ENCODE measurements at places on chromosomes 13 and 19. TPM values are rescaled to one million over a fixed set of nuclear protein-coding genes. Genes with fewer than 3 reads are reported as not detected.

- peaks cover 3% of the 10 kb centered on the region for H3K4me1 ChIP-seq
- H3K27ac ChIP-seq, result no peak overlapping the region
- H3K36me3 ChIP-seq, result no peaks in the 10 kb centered on the region
- DNase-seq, result no peak
These were observed 5.6 kb upstream of the FOSB start for GRCh38 chr19:45462174-45462573.

DNA sequence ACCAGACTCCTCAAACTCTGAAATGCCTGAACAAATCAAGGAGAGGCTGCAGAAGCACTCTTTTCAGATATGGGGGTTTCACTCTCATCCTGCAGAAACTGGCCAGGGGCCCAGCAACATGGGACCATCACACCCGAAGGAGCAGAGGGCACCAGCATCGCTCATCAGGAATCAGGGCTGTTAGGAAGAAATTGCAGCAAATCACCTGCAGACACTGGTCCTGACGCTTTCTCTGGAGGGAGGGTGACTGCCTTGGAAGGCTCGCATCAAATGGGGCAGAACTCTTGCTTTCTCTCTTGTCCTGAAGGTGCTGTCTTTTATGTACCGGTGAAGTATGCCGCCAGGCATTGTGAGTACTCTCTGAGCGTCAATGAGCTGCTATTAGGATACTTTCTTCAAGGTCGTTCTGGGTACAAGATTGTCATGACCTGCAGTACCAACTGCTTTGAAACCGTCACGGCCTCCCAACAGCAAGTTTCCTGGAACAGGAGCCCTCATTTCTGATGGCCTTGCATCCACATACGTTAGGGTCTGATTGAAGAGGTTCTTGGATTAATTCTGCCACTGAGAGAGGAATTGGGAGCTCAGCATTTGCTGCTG lies 155.7 kb upstream of the SOX1 start:
- DNase-seq, result no peak
- H3K36me3 ChIP-seq, result no peaks in the 10 kb centered on the region
- H3K4me1 ChIP-seq, result no peaks in the 10 kb centered on the region

GRCh38 chr19:29201855-29202254 lies 11.1 kb downstream of the UQCRFS1 start:
- no peak overlapping the region for H3K4me3 ChIP-seq
- no peak for DNase-seq
- no peaks in the 10 kb centered on the region for H3K27me3 ChIP-seq
- H3K4me1 ChIP-seq, result peaks cover 16% of the 10 kb centered on the region

DNA sequence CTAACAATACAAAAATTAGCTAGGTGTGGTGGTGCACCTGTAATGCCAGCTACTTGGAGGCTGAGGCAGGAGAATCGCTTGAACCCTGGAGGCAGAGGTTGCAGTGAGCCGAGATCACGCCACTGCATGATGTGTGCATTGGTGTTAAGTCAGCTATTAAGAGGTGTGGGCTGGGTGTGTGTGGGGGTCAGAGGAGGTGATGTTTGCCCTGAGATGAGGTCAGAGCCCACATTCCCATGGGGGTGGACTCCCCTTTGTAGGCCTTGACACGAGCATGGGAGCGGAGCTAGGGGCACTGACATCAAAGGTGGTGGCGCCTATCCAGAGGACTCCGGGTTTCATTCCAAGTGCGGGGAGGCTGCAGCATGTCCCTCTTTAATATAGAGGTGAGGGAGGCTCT lies 34.6 kb upstream of the LDLR start:
- no peak for DNase-seq
- H3K4me3 ChIP-seq, result no peak overlapping the region
- H3K27ac ChIP-seq, result no peak overlapping the region

- peaks cover 18% of the 10 kb centered on the region for H3K36me3 ChIP-seq
- no peak for DNase-seq
- H3K27me3 ChIP-seq, result no peaks in the 10 kb centered on the region
- H3K4me3 ChIP-seq, result no peak overlapping the region
- no peak overlapping the region for H3K27ac ChIP-seq
These were observed 13.1 kb upstream of the WTIP start for GRCh38 chr19:34468409-34468808.

GRCh38 chr19:52898101-52898500 lies 666 bp upstream of the ZNF320 start:
- H3K27me3 ChIP-seq, result no peaks in the 10 kb centered on the region
- peak overlapping the region; percentile 78 for H3K4me3 ChIP-seq
- H3K27ac ChIP-seq, result peak overlapping the region; percentile 86

GRCh38 chr19:13803038-13803437 lies 7.8 kb downstream of the ZSWIM4 start:
- H3K36me3 ChIP-seq, result peaks cover 8% of the 10 kb centered on the region
- peaks cover 1% of the 10 kb centered on the region for H3K4me1 ChIP-seq
- no peaks in the 10 kb centered on the region for H3K27me3 ChIP-seq
- no peak for DNase-seq
- H3K27ac ChIP-seq, result no peak overlapping the region

GRCh38 chr13:76596216-76596615 lies 290.0 kb downstream of the KCTD12 start:
- H3K4me3 ChIP-seq, result no peak overlapping the region
- H3K27ac ChIP-seq, result no peak overlapping the region
- no peaks in the 10 kb centered on the region for H3K4me1 ChIP-seq
- H3K27me3 ChIP-seq, result no peaks in the 10 kb centered on the region
- no peak for DNase-seq

GRCh38 chr13:33150662-33151061 lies 134.4 kb downstream of the KL start:
- H3K27me3 ChIP-seq, result no peaks in the 10 kb centered on the region
- H3K36me3 ChIP-seq, result no peaks in the 10 kb centered on the region
- no peak overlapping the region for H3K27ac ChIP-seq
- no peak for DNase-seq
- no peak overlapping the region for H3K4me3 ChIP-seq

DNA sequence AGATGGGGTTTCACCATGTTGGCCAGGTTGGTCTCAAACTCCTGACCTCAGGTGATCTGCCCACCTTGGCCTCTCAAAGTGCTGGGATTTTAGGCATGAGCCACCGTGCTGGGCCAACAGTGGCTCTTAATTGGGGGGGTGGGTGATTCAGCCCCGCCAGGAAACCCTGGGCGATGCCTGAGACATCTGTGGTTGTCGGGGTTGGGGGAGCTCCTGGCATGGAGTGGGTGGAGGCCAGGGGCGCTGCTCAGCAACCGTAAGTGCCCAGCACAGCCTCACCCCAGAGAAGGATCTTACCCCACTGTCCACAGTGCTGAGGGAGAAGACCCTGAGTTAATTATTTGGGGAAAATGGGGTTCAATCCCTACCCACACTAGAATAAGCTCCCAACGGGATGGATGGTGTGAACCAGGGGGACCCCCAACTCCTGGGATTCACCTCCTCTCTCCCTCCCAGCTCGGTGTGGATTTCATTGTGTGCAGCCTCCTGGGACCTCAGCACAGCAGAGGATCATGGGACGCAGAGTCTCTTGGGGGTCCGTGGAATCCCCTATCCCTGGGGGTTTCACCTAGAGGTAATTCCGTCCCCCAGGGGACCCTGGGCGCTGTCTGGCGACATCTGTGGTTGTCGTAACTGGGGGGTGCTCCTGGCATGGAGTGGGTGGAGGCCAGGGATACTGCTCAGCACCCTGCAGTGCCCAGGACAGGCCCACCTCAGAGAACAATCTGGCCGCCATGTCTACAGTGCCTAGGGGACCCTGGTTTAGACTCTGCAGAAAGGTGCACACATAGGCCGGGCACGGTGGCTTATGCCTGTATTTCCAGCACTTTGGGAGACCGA lies 68.9 kb downstream of the GADD45B start:
- no peak overlapping the region for H3K4me3 ChIP-seq
- H3K27ac ChIP-seq, result peak overlapping the region; percentile 90
- peaks cover 63% of the 10 kb centered on the region for H3K4me1 ChIP-seq
- no peak for DNase-seq
- no peaks in the 10 kb centered on the region for H3K36me3 ChIP-seq

DNA sequence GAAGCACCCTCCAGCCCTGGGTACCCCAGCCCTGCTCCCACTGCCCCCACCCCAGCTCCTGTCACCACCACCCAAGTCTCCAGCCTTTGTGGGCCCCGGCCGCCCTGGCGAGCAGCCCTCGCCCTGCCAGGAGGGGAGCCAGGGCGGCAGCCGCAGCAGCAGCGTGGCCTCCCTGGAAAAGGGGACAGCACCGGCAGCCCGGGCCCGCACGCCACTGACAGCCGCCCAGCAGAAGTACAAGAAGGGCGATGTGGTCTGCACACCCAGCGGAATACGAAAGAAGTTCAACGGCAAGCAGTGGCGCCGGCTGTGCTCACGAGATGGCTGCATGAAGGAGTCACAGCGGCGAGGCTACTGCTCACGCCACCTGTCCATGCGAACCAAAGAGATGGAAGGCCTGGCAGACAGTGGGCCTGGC lies 3.9 kb downstream of the CIC start:
- DNase-seq, result peak; percentile 56
- H3K27me3 ChIP-seq, result no peaks in the 10 kb centered on the region
- H3K4me3 ChIP-seq, result no peak overlapping the region
- no peak overlapping the region for H3K27ac ChIP-seq

DNA sequence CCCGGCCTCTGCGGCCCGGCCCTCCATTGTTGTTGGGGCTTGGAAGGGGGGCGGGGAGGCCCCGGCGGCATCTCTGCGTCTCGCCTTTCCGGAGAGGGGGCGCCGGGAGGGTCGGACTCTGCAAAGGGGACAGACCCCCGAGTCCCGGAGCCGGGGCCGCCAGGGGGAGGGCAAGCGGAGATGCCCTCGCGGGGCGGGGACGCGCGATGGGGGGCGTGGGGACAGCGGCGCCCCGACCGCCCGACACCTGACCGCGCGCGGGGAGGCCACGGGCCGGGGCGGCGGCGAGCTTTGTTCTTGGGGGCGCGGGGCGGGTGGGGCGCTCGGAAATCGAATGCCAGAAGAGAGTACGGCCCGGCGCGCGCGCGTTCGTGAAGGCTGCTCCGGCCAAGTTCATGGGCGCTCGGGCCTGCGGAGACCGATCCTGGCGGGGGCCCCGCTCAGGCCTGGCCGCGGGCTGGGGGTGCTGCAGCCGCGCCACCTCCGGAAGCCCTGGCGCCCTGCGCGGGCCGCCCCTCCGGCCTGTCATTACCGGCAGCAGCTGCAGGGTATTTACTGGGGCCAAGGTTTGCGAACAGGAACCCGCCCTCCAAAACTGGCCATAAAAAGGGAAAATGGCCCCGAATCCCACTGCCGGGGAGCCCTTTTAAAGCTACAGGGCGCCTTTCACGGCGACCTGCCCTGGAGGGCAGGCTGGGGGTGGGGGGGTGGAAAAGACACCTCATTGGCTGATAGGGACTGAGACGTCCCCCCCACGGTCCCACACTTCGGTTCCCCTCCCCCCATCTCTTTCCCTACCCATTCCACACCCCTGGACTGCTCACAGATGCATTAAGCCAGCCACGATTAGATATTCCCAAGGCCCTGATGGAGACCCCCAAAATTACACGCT lies 11.1 kb upstream of the NANOS3 start:
- peak; percentile 57 for DNase-seq
- H3K4me1 ChIP-seq, result peaks cover 11% of the 10 kb centered on the region
- H3K27me3 ChIP-seq, result peaks cover 28% of the 10 kb centered on the region
- no peak overlapping the region for H3K27ac ChIP-seq
- H3K36me3 ChIP-seq, result no peaks in the 10 kb centered on the region
- H3K4me3 ChIP-seq, result peak overlapping the region; percentile 72

DNA sequence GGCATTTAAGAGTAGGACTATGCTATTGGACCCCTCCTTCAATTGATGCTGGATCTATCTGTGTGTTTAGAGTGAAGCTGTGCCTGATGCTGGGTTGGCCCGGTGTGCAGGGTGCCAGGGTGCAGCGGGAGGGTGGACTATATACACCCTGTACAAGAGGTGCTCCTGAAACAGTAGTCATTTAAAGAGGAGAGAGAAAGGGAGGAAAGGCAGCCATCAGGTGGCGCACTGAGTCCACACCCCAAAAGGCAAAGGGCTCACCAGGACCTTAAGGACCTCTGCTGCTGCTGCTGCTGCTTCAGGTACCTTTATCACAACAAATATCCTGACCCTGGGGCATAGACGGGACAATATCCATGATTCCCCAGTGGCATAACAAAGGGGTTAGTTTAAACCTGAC lies 39.4 kb downstream of the ZNF136 start:
- H3K36me3 ChIP-seq, result no peaks in the 10 kb centered on the region
- no peaks in the 10 kb centered on the region for H3K4me1 ChIP-seq
- H3K27ac ChIP-seq, result no peak overlapping the region
- no peak for DNase-seq
- no peaks in the 10 kb centered on the region for H3K27me3 ChIP-seq
- H3K4me3 ChIP-seq, result no peak overlapping the region

- H3K36me3 ChIP-seq, result peaks cover 6% of the 10 kb centered on the region
- H3K4me1 ChIP-seq, result peaks cover 30% of the 10 kb centered on the region
- H3K27ac ChIP-seq, result no peak overlapping the region
- DNase-seq, result no peak
- no peak overlapping the region for H3K4me3 ChIP-seq
These were observed 6.0 kb downstream of the PVR start for GRCh38 chr19:44649578-44650145.

DNA sequence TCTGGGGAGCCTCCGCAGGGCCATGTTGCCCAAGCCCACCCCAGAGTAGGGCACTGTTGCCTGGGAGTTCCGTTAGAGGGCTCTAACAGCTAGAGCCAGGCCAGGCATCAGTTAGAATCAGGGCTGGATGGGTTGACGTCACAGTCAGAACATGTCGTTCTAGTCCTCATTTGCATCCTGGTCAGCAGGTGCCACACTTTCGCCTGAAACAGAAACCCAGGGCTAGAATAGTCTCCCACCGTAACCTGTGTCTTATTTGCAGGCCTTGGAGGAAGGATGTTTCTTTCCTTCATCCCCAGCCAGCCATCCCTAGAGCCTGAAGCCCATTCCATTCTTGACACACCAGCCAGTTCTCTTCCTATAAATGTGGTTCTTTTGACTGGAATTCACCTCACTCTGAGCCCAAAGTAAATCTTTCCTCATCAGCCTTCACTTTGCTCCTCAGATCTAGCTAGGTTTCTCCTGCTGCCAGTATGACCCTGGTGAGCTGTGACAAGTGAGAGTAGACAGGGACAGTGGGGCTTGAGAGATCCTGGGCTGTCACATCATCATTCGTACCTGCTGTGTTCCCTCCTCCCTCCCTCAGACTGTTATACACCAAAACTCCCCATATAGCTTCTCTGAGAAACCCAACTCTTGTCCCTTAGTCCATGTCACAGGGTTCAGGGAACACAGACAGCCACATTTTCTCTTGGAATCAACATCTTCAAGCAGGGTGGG lies 12.2 kb upstream of the CCDC97 start:
- H3K4me3 ChIP-seq, result no peak overlapping the region
- H3K27ac ChIP-seq, result peak overlapping the region; percentile 82
- peaks cover 13% of the 10 kb centered on the region for H3K36me3 ChIP-seq
- H3K27me3 ChIP-seq, result no peaks in the 10 kb centered on the region
- DNase-seq, result no peak

DNA sequence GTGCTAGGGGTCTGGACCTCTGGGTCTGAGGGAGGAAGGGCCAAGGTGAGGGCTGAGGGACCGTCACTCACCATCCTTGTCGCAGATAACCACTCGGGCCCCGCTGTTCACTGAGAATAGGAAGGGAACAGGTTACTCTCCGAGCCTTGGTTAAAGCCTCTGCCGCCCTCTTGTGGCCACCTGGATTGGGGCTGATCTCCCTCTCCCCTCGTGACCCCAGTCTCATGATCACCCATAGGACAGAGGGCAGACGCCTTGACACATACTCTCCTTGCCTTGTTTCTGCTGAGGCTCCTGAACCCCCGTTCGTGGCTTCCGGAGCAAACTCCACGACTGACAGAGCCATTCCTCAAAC lies 580 bp downstream of the HSD17B14 start:
- no peaks in the 10 kb centered on the region for H3K4me1 ChIP-seq
- no peaks in the 10 kb centered on the region for H3K27me3 ChIP-seq
- peak overlapping the region; percentile 44 for H3K4me3 ChIP-seq
- H3K36me3 ChIP-seq, result no peaks in the 10 kb centered on the region
- peak; percentile 97 for DNase-seq

Gene ZNF536
- total RNA-seq, result 0.18 TPM

Gene TYROBP
- 22.1 TPM for total RNA-seq

Gene ZNF560
- total RNA-seq, result not detected

Gene ZNF730
- 0.10 TPM for total RNA-seq

Gene LRRC4B
- total RNA-seq, result 0.36 TPM

Gene CYP2F1
- total RNA-seq, result not detected

Gene ZNF135
- 1.2 TPM for total RNA-seq
